Endodermal cell (in vitro differentiated cells): ENCODE measurements at places on chromosomes 7 and 10. TPM values are rescaled to one million over a fixed set of nuclear protein-coding genes. Genes with fewer than 3 reads are reported as not detected.
A peak's percentile ranks its signal among the peaks of the same experiment; 100 is the strongest.

DNA sequence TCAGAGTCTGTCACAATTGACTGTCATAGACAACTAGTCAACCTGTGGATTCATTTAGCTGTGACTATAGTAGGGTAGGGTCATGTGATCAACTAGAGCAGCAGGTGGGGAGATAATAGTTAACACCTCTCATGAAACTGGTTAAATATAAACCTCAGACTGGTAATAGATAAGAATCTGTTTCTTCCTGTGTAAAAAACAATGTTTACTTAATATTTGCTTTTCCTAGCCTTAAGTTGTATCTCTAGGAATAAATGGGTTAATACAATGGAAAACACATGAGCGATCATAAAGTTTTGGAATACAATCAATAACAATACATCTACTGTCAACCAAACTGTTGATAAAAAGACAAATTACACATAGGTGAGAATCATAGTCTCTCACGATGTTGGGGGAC lies 43.4 kb upstream of the ITGB8 start:
- no peak for DNase-seq

GRCh38 chr10:99983280-99983988 lies 26.3 kb downstream of the DNMBP start:
- no peak for DNase-seq

- peak; percentile 61 for DNase-seq
Observed at GRCh38 chr10:46091080-46091827, 45.2 kb upstream of the MSMB start.

GRCh38 chr10:79333513-79333912 lies 13.8 kb upstream of the PPIF start:
- no peak for DNase-seq

DNA sequence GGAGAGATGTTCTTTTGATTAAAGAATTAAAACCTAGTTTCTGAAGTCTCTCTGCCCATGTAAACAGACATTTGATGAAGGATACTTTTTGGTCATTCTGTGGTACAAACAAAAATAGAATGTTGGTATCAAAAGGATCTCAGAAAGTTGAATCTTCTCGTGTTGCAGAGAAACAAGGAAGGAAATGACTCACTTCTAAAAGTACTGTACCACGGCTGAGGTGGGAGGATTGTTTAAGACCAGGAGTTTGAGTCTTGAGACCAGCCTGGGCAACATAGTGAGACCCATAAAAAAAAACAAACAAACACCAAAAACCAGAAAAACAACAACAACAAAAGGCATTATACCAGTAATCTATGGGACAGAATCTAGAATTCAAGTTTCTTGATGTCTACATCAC lies 69.7 kb downstream of the PRSS58 start:
- DNase-seq: no peak

- DNase-seq: peak; percentile 42
Observed at GRCh38 chr10:130956251-130956650, 355.3 kb downstream of the TCERG1L start.

Gene TMEM270
- not detected in 2 replicates for total RNA-seq

DNA sequence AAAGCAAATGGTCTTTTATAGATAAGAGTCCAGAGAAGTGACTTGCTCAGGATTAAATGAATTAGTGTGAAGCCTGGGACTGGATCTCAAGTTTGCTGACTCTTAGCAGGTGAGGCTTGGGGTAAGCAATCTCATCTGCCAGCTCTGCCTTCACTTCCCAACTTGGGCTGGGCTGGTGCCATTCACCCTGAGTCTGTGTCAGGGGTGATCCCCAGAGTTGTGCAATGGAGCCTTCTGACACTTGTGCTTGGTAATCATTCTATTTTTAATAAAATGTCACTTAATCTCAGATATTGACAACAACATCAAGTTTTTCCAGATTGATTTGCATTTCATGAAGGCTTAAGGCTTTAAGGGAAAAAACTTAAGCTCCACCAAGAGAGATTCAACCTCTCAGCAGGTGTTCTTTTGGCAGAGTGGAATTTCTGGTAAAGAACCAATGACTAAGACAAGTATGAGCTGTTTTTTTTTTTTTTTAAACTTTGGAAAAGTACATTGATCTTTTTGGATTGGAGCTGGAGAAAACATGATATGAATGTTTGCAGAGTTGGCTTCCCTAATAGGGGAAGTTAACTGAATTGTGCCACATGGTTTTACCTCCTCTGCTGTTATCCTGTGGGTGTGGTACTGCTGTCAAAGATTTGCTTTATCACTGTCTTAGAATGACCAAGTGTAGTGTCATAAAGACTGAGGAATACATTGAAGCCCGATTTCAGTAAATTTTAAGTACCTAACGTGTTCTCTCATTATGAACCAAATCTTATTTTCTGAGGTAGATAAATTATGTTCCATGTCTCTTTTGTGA lies 48.6 kb upstream of the GPR37 start:
- no peak for DNase-seq

DNA sequence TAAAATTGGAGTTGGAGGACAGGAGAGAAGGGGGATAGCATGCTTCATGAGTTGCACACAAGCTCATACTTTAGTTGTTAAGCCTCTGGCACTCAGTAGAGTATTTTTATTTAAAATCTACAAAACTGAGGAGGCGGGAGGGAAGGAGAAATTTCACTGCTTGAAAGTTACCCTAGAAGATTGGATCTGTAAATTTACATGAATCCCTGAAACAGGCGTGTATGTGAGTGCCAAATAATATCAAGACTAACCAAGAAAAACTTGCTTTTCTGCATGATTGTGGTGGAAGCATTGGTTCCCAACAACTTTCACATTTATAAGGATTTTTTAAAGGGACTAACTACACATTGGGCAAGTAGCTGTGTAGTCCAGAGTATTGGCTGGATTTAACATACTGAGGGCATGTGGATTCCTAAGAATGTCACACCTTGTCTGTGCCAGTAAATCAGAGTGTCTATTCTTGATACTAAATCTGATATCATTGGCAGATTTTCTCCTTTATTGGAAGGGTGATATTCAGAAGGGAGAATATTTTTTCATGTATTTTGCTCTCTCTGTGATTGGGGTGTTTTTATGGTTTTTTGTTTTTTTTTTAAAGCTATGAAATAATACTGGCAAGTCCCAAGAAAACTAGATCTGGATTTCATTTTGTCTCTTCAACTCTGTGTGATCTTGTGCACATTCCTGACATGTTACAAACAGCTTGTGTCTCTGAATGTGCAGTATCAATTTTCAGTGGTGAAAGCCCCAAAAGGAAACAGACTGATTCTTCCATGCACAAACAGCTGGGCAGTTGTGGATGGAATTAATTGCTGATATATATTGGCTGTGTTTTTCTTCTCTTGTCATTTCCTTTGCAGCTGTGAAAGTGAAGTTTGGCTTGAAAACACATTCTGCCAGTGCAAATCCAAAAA lies 67.2 kb downstream of the ADD3 start:
- DNase-seq: no peak

DNA sequence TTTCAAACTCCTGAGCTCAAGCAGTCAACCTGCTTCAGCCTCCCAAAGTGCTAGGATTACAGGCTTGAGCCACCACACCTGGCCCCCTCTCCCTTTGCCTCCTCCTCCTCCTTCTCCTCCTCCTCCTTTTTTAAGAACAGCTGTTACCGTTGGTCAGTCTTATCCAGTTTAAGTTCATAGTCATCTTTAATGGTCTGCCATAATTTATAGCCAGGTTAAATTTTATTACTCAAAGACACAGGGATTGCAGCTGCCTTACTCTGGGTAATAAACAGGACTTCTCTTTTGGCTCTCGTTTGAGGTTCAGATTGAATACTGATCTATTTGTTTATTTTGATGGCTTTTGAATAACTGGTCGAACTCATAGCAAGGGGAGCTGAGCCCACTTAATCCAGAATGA lies 35.2 kb downstream of the ATOH7 start:
- no peak for DNase-seq

GRCh38 chr10:94199565-94199964 lies 163.2 kb downstream of the NOC3L start:
- DNase-seq: no peak

GRCh38 chr7:121739465-121739864 lies 133.5 kb upstream of the PTPRZ1 start:
- no peak for DNase-seq

DNA sequence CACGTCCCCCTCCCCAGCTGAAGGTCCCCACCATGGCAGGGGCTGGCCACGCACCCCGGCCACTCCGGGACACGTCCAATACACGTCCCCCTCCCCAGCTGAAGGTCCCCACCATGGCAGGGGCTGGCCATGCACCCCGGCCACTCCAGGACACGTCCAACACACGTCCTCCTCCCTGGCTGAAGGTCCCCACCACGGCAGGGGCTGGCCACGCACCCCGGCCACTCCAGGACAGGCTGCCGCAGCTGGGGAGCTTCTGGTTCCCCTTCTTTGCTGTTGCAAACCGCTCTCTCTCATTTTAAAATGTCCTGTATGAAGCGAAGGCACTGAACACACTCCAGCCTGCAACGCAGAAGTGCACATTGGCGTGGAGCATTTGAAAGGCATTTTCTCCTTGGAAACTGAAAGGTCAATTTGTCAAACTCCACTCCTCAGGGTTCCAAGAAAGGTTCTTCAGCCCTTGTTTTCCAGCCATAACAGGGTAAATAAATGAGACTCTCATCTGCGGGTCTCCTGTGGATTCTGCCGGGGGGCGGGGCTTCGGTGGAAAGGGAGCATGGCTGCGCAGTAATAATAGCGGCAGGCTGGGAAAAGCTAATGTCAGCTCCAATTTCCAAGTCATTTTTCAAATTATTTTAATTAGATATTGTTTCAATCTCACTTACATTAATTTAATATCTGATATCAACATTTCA lies 580.3 kb downstream of the DNAJB6 start:
- peak; percentile 12 for DNase-seq

DNA sequence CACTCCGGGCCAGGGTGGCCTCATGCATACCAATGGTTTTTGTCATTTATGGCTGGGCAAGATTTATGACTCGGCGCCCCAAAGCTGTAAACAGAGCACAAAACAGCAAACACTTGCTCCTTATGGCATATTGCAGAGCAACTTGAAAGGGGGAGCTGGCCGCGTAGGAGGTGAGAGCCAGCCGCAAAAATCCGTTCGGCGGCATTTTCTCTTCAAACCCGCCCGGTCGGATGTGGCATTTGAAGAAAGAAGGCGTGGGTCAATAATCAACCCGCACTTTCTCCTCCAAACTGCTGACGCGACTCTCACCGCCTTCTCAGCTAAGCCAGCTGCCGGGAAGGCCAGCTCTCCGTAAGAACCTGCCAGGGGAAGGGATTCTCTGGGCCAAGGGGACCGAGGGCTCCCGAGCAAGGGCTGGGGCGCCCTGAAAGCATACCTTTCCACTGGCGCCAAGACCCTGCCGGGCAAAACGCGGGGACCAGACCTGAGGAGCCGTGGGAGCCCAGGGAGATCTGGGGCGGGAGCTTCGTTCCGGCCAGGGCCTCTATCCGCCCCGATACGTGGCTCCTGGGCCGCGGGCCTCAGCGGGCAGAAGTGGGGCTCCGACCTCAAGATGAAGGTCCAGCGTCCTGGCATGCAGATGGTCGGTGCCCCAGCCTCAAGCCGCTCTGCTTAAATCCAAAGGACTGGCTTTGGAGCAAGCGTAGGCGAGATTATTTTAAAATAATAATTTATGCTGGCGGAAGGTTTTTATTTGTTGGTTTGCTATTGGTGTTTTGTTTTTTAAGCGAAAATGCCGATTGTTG lies 12.9 kb upstream of the HOXA2 start:
- peak; percentile 77 for DNase-seq
